ENCODE measurements at places on chromosomes 2 and 18.

DNA sequence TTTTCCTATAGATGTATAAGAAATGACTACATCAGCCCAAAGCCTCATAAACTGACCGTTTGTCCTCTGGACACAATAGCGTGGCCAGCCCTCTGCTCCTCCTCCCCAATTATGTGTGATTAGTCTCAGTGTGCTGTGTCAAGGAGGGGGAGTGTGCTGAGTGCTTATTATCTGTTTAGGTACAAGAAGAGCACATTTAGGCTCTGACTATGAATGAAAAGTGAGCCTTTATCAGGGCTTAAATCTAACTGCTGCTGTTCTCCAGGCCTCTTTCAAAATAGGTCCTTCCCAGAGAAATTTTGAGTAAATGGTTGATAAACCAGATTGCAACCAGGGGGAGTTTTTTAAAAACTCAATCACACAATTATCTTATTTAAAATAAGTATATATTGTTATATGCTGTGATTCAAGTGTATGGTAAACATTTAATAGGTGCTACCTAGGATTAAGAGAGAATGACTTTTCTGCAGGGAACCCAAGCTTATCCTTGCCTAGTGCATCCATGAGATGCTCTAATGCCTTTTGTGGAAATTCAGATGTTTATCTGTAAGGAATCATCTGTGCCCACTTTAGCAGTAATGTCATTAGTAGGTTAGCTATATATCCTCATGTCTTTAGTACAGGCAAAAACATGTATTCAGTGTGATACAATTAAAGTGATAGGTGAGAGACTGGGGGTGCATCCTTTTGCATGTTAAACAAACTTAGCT is 168.7 kb upstream of the SIX3 start:
- DNase-seq = no peak

DNA sequence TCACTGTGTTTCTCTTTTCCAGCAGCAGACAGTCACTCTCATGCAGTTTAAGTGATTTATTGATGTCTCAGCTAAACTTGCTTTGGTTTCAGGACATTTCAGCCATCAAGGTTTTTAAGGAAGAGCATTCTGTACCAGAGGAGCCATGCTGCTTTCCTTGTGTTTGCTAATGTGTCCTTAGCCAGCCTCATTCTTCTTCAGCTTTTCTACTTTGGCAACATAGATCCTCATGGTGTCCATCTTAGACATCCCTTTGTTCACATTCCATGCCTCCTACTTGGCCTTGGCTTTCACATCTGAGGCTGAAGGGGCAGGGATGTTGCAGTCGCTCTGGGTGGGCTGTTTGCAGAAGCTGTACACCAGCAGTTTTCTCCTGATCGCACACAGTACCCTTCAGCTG is 68.2 kb downstream of the OTX1 start:
- no peak for DNase-seq

DNA sequence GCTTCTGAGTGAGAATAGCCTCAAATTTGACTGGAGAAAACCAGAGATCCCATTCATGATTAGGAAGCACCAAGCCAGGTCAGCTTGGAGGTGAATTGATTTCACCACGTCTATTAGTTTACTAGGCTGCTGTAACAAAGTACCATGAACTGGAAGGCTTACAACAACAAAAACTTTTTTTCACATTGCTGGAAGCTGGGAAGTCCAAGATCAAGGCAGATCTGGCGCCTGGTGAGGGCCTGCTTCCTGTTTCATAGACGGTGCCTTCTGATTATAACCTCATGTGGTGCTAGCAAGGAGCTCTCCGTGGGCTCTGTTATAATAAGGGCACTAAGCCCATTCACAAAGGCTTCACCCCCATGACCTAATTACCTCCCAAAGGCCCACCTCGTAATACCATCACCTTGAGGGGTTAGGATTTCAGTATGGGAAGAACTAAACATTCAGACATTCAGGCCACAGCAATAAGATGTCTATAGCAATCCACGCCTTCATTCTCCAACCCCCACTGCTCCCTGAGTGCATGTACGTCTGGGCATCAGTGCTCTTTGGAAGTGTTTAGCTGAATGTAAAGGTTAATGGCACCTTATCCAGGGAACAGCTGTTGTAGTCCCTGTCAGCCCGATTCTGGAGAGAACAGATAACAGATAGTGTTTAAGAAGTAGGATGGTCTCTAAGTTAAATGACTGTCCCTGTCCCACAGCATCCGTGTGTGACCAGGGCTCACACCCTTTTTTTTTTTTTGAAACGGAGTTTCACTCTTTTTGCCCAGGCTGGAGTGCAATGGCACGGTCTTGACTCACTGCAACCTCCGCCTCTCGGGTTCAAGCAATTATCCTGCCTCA is 89.2 kb downstream of the SOCS6 start:
- DNase-seq = no peak

DNA sequence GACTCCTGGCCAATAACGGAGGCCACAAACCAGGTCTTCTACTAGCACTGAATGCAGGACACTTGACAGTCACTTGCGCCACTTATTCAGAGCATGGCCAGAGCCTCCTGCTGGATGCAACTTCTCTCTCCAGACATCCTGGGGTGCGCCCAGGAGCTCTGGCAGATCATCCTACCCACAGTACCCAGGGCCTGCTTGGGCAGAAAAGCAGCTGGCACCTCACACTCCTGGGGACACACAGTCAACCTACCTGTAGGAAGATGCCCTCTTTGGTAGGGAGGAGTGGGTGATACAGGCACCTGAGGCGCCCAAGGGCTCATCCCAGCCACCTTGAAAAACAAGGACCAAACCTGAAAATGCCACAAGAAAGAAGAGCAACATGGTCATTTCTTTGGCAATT is 13.3 kb downstream of the GALNT14 start:
- DNase-seq = no peak

GRCh38 chr2:52465287-52465686 is 1302.3 kb upstream of the CHAC2 start:
- no peak for DNase-seq

DNA sequence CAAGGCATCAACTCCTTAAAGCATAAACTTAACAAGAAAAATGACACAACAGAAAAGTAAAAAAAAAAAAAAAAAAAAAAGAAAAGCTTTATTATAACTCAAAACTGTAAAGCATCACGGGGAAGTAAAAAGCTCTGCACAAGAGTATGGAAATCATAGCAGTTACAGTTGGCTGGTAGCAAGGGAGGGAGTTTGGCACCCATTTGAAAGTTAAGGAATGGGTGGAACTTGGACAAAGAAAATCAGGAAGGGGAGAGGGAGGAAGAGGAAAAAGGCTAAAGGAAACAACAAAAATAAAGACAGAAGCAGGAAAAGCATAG is 8.6 kb downstream of the KLF7 start:
- DNase-seq = no peak

Data from LoVo (cell line).